ENCODE measurements at places on chromosomes 2 and 18. TPM values are rescaled to one million over a fixed set of nuclear protein-coding genes. Genes with fewer than 3 reads are reported as not detected.

Gene ACMSD
- total RNA-seq: not detected

Gene NR4A2
- 2.1 TPM for total RNA-seq

Gene CIDEA
- total RNA-seq: not detected

Gene AQP12A
- not detected for total RNA-seq

Gene SLC11A1
- 1.3 TPM for total RNA-seq

Gene MALL
- not detected for total RNA-seq

Gene MZT2A
- 115 TPM for total RNA-seq

Gene PARD3B
- 1.3 TPM for total RNA-seq

Gene OTOS
- total RNA-seq: not detected

Gene AFF3
- total RNA-seq: 3.9 TPM

Gene SERPINB8
- total RNA-seq: 16.3 TPM

Gene LOXHD1
- not detected for total RNA-seq

Gene PARD6G
- total RNA-seq: 0.28 TPM

Gene CFAP65
- total RNA-seq: not detected

Gene LCT
- total RNA-seq: 0.06 TPM

Gene CELF4
- total RNA-seq: not detected

Gene NPHP1
- total RNA-seq: 0.64 TPM

Gene SP140
- 79.3 TPM for total RNA-seq

Gene CNTNAP5
- not detected for total RNA-seq

Gene NEURL3
- total RNA-seq: not detected

Gene GPR45
- not detected for total RNA-seq

Gene ARHGEF33
- total RNA-seq: not detected

Gene RIT2
- not detected for total RNA-seq

Gene LINC00305
- not detected for total RNA-seq

Gene B3GNT7
- not detected for total RNA-seq

Gene TBR1
- not detected for total RNA-seq

Gene HOXD12
- total RNA-seq: not detected

Gene TIGD1
- 19.3 TPM for total RNA-seq

Data from CD4-positive, alpha-beta memory T cell (primary cell).